ENCODE measurements at places on chromosomes 12 and 14. TPM values are rescaled to one million over a fixed set of nuclear protein-coding genes. Genes with fewer than 3 reads are reported as not detected.
A peak's percentile ranks its signal among the peaks of the same experiment; 100 is the strongest.

LRCOL1 gene
- not detected for total RNA-seq

GRCh38 chr12:97875064-97875463 lies 412.5 kb downstream of the RMST start:
- no peak for DNase-seq

- DNase-seq, result peak; percentile 68
These were observed 1.3 kb downstream of the BBS10 start for GRCh38 chr12:76346798-76347420.

GRCh38 chr12:52254965-52255751 lies 19.3 kb upstream of the KRT86 start:
- DNase-seq, result peak; percentile 50

DNA sequence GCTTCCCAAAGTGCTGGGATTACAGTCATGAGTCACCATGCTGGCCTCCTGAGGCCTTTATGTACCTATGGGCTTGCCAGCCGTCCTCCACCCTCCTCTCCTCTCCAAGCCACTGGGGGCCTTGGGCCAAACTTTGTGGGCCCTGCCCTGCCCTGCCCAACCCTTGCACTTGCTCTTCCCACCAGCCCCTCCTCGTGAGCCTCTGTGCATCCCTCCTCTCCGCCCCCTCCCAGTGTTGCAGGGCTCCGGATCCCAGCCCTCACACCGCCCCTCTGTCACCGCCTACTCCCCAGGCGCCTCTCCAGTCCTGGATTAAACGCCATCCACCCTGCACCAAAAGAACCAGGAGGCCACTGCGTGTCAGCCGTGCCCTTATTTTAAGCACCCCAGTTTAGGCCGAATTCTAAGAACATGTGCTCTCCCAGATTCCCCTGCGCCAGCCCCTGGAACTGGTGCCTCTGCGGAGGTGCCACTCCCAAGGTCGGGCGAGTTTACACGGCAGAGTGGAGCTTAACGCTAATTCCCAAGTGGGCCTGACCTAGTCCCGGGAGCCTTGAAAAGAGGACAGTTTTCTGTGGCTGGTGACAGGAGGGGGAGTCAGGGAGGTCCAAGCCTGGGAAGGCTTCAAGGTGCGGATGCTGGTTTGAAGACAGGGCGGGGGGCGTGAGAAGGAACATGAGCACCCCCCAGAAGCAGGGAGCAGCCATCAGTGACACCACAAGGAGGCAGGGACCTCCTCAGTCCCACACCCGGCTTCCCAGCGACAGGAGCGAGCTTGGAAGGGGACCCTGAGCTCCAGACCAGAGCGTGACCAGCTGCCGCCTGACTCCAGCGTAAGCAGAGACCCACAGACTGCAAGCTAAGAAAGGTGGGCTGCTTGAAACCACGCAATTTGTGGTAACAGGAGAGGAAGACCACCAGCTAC lies 21.2 kb upstream of the CDCA4 start:
- no peak for DNase-seq

DNA sequence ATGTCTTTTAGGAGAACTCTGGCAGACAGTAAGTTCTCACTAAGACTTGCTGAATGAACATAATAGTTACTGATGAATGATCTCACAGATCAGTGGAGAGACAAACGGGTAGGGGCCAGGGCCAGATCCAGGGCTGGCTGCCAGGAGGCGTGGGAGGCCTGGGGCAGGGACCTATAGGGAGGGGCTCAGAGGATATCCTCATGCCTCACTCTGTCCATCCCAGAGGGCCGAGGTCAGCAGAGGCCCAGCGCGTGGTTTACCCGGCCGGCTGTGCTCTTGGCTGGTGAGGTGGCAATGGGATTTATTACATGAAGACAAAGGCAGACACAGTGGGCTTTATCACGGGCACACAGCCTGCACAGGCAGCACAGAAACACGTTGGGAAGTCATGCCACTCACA lies 85.4 kb downstream of the CHGA start:
- DNase-seq, result peak; percentile 31

GRCh38 chr12:47813511-47814196 lies 6.0 kb downstream of the HDAC7 start:
- no peak for DNase-seq

DNA sequence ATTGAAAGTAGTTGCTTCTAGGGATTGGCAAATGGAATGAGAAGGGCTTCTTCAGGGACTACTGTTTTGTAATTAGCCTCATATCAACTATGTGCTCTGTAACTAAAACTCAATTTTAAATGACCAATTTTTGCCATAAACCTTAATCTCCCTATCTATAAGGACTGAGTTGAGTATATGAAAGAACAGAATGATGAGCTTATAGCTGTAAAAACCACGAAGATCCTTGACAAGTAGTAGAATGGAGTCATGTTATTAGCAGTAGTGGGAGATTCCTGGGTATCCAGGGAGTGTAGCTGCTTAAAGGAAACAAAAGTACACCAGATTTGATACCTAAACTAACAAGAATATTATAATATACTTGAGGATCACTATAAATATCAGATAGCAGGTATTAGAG lies 28.0 kb downstream of the LGALS3 start:
- no peak for DNase-seq

- DNase-seq, result no peak
These were observed 63.0 kb downstream of the GALNT9 start for GRCh38 chr12:132266370-132266769.

DNA sequence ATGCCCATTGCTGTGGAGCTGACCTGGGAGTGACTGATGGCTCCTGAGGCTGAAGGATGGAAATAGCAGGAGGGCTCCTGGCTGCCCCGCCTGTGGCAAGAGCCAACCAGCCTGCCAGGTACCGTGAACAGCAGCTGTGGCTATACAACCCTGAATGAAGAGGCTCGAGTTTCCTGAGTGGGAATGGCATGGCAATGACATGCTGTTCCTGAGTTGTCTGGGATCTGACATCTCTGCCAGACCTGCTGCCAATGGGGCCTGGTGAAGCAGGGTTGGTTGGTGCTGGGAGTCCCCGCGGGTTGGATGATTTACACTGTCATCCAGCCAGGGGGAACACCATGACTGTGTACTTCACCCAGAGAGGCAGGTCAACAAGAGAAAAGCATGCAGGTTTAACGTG lies 31.8 kb upstream of the LRRC10 start:
- no peak for DNase-seq

DNA sequence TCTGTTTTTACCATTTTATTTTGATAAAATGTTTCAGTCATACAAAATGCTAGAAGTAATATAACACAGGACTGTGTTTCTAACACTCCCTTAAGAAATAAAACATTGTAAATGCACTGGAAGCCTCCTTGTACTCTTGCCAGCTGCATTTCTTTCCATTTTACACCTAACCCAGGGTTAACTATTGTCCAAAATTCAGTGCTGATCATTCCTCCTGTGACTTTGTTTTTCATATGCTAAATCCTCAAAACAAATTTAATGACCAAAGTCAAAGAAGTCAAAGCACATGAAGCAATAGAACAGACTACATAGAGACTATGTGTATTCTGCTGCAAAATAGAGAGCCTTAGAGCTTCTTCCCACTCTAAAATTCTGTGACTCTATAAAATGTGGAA lies 420.3 kb upstream of the PRICKLE1 start:
- no peak for DNase-seq
